ENCODE measurements at places on chromosomes 5 and 9.

- no peak for DNase-seq
These were observed 19.5 kb downstream of the MEF2C start for GRCh38 chr5:88863523-88863922.

DNA sequence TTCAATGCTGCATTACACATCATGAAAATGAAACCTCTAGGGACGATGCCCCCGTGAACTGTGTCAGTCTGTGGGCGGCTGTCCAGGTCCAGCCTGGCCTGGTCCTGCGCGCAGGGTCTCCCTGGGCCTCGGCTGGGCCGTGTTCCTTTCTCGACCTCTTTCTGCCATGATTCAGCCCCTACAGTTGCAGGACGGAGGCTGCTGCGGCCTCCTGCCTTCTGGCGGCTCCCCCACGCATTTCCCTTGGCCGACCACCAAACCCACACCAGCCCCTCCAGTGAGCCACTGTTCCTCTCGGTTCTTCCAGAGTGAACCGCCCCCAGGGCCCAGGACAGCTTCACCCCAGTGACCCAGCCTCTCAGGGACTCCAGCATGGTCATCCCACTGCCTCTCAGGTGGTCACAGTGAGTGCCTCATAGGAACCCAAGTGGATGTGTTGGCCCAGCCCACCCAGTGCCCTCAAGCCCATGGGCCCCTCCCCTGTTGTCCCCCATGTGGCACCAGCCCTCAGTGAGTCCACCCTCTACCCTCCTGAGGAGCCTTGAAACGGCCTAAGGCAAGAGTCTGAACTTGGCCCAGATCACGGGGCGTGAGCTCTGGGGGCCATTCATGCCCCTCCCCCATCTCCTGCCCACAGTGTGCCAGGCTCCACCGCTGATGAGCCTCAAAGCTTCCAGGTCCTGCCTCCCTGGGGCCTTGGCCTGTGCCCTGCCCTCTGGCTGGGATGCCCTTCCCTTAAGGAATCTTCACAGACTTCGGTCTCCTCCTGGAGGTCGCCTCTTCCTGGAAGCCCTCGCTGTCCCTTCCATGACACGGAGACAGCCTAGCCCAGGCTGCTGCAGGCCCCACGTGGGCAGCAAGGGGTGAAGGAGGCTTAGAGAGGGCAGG lies 10.0 kb upstream of the CLIC3 start:
- no peak for DNase-seq

DNA sequence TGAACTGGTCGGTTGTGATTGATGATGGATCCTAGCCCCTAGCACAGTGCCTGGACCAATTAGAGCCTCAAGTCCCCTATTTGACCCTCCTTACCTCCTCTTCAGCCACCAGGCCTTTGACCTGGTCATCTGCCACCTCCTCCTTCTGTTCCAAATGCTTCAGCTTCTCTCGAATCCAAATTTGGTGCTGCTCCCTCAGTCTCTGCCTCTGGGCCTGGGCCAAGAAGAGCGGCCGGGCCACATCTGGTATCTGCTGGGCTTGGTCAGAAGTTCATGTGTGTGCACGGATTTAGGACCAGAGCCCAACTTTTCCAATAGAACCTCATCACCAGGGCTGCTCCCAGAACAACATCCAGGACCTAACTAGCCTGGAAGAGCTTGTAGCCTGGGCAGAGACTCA lies 6.5 kb downstream of the SLC35A4 start:
- DNase-seq: no peak

DNA sequence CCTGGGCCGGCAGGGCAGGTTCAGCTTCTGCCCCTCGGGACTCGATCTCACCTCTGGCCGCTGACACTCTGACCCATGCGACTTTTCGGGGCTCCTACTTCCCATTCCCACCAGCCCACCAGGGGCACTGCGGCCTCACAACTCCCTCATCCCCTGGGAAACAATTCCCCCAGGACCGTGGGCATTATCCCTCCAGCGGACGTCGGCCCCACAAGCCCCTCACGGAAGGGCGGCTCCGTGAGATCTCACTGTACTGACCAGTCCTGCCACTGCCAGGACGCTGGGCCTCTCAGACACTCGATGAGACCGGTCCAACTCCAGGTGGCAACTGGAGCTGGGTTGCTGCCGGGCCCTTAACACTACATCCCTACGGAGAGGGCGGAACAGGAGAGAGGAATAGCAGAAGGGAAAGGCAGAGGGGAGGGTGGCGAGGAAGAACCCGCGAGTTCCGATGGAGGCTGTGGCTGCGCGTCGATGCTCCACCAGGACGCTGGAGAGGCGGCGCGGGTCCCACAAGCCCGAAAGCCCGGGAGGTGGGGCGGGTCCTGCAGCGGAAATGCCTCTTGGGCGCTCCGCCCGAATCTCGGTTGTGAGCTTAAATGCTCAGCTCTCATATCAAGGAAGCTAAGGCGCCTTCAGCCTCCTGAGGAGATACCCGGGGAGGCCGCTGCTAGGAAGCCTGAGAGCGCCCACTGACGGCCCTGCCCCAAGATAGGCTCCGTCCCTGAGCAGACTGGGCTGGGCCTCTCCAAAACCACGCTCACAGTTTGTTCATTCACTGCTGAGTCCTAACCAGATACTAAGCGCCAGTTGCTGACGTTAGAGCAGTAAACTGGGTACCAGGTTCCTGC lies 36.3 kb downstream of the VCP start:
- DNase-seq: no peak

DNA sequence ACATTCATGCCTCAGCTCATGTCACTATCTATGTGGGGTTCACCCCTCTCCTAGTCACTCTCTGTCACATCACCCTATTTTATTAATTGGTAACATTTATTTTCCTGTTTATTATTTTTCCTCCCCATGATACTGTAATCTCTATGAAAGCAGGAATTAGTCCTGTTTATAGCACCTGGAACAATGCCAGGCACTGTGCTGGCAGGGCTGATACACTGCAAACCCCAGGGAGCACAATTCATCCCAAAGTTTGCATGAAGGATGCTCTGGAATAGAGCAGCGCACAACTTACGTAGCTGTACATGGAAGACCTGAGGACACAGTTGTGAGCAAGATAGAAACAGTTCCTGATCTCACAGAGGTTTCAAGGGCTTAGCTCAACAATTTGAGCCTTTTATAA lies 103.2 kb downstream of the NSG2 start:
- DNase-seq: no peak

DNA sequence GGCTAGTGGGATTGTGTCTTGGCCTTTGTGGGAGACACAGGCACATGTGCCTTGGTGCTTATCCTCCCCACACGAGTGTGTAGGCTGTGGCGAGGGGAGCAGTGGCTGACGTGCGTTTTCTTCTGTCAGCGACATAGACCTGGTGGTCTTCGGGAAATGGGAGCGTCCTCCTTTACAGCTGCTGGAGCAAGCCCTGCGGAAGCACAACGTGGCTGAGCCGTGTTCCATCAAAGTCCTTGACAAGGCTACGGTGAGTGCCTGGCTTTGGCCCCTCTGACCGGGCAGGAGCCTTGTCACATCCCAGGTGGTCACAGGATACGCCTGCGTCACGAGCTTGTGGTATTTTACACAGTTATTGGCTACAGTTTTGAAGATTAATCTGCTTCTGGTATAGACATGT lies 26.4 kb downstream of the TENT4A start:
- no peak for DNase-seq

DNA sequence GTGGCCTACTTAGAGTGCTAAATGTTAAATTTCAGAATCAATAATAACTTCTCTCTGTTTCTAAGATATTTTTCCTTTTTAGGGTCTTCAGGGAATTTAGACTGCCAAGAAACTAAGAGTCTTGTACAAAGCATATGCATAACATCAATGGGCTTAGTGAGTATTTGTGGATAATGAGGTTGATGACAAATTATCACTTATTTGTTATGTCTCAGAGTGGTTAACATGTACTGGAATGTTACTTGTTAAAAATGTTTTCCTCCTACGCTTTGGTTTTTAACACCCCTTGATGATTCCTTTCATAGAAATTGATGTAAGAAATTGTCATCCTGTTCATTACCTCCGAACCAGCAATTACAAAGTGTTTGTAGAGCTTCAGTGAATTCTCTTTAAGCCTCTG lies 144.3 kb downstream of the MRPS30 start:
- no peak for DNase-seq

DNA sequence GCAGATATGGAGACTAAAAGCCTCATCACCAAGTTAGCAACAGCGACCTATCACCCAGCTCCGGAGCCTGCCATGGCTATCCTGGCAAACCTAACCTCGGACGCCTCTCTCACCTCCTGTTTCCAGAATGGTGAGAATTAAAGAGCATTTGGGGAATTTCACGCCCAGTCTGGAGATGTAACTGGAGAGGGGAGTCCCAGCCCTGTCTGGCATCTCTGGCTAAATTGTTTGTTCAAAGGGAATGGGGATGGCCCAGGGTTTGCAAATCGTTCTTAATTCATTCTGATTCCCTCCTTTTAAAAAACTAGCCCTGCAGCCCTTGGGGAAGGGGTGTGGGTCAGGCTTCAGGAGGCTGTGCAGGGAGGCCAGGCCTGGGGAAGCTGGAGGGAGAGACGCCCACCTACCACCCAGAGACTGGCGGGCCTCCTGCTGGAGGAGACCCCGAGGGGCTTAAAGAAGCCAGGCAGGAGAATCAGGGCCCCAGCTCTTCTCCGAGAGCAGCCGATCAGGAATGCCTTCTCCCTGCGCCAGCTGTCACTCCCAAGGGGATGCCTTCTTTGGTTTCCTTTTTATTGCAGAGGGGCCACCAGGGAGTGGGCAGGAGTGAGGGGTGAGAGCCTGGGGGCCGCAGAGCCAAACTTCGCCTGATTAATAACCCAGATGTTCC lies 964 bp upstream of the COL5A1 start:
- no peak for DNase-seq

DNA sequence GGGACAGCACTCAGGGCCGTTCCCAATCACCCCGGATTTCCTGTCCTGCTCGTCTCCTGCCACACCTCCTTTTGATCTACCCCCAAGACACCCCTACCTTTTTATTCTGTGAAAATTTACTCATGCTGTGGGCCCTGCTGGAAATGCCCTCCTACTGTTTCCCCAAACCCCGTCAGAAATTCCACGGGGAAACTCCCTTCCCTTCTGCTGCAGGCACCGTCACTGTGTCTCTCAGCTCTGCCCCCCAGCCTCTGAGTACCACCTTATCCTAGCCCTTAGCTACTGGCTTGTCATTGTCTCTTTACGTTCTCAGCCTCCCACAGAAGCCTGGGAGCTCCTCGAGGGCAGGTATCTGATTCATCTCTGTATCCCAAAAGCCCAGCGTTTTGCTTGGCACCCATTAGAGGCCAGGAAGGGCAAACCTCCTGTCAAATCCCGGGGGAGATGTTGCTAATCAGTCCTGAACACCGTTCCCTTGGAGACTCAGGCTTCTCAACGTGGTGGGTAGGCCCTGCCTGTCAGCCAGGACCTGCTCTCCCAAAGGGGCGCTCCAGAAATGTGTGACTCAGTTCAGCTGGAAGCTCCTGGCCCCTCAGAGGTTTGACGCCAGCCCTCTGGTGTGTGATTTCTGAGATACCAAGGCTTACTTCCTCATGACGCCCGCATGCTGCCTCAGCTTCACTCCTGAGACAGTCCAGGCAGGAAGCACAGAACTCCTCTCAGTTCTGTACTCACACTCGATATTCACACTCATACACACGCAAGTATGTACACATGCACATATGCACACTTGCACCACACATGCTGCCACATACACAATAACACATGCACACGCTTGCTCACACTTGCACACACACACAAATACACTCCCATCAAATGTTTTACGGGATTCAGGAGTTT lies 50.7 kb upstream of the GRHPR start:
- no peak for DNase-seq

GRCh38 chr9:137077758-137078693 lies 709 bp downstream of the UAP1L1 start:
- DNase-seq: no peak

DNA sequence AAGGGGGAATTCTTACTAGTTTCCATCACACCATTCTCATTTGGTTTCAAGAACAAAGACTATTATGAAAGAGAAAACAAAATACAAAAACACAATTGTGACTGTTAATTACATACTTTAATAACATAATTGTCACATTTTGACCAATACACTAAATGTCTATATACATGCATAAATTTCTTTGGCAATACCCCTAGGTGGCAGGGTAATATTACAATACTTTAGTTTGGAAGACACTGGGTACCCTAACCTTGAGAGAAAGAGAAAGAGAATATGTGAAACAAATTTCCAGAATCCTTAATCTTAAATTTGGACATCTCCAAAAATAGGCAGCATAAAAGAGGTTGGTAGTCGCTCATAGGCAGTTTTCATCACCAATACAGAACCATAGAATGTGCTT lies 619.6 kb upstream of the ADAMTS16 start:
- DNase-seq: no peak

DNA sequence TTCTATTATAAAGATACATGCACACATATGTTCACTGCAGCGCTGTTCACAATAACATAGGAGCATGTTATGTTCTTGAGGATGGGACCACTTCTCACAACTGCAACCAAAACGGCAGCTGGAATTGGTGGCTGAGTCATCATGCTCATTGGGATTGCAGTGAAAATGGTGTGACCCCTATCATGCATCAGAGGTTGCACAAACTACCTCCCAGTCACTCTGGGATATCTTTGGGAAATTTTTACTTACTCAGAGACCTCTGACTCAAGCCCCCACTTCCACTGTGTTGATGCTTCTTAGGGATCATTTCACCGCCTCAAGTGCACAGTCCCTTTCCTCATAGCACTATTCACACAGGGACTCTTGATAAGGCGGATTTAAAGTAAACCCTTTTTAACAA lies 474.1 kb downstream of the BNC2 start:
- no peak for DNase-seq

GRCh38 chr5:158354958-158355357 lies 496.0 kb upstream of the CLINT1 start:
- DNase-seq: no peak

- no peak for DNase-seq
These were observed 118.7 kb downstream of the MED27 start for GRCh38 chr9:131960851-131961495.

GRCh38 chr9:38622288-38622674 lies 1.9 kb upstream of the ANKRD18A start:
- DNase-seq: no peak

- peak; percentile 18 for DNase-seq
These were observed 117.4 kb downstream of the MLLT3 start for GRCh38 chr9:20504930-20505329.

GRCh38 chr5:1429066-1429465 lies 16.2 kb downstream of the SLC6A3 start:
- DNase-seq: no peak

GRCh38 chr5:39427633-39428032 lies 2.9 kb upstream of the DAB2 start:
- no peak for DNase-seq

DNA sequence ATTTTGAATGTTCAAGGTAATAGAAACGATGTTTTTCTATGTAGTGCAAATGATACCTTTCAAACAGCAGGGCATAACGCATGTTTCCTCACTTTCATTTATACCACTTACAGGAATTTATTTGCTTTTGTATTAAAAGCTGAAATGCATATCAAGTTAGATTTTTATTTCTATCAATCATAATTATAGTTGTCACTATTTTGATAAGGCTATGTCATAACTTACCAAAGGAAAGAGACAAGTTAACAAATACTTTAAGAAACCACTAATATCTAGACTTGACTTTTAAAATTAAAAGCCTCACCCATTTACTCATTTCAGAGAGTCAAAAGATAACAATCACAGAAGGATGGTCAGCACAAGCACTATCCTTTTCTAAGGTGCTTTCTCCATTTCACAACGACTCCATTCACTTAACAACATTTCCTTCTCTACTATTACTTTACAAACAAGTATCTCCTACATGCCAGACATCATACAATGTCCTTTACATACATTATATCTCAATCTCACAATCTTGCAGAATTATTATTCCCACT lies 12.6 kb downstream of the ERP44 start:
- DNase-seq: no peak
